NAMALWA (cell line): ENCODE measurements at places on chromosomes 7 and 10.

GRCh38 chr10:114477285-114477684, 73.0 kb upstream of the AFAP1L2 start:
- no peak for DNase-seq

- no peak for DNase-seq
Observed at GRCh38 chr7:106823631-106824030, 41.5 kb upstream of the PIK3CG start.

DNA sequence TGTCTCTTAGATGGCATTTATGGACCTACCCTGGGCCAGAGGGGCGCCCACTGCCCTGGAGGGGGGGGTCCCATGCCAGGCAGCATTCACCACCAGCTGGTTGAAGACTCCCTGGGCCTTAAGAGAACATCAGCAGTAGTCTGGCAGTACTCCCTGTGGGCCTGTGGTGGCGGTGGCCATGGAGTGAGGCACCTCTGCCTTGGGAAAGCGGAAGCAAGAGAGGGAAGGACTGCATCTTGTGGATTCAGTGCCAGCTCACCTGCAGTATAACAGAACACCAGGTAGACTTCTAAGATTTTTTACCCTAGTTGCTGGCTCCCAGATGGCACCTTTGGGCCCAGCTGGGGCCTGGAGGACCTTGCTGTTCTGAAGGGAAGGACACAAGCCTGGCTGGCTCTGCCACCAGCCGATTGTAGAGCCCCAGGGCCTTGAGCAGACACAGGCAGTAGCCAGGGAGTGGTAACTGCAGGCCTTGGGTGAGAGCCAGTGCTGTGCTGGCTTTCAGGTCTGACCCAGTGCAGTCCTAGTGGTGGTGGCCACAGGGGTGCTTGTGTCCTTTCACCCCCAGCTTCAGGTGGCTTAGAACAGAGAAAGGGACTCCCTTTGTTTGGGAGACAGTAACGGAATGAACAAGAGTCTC, 15.8 kb downstream of the PLAC9 start:
- DNase-seq = no peak

GRCh38 chr7:16421333-16422102, at the start of gene CRPPA:
Gene CRPPA, minus strand, starts transcription at chr7:16421538. Its CDS starts 216 bp downstream, at chr7:16421322.
- no peak for DNase-seq

DNA sequence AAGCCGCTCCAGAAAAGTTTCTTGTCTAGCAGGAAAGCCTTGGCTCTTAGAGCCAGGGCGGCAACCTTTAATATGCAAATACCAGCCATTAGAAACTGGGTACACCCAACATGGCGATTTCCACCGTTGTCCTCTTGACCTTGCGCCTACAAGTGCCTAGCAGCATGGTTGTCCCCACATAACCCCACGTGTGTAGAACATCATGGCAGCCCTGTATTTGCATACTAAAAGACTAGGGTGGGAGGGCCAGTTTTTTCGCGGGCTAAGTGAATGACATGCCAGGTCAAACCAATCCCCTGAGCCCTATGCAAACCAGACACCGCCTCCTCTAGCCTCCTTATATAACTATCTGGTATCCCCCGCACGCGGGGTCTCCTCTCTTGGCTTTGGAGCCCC, 58.4 kb upstream of the FZD8 start:
- no peak for DNase-seq

- DNase-seq = no peak
Observed at GRCh38 chr10:132524443-132525285, 12.9 kb upstream of the INPP5A start.

DNA sequence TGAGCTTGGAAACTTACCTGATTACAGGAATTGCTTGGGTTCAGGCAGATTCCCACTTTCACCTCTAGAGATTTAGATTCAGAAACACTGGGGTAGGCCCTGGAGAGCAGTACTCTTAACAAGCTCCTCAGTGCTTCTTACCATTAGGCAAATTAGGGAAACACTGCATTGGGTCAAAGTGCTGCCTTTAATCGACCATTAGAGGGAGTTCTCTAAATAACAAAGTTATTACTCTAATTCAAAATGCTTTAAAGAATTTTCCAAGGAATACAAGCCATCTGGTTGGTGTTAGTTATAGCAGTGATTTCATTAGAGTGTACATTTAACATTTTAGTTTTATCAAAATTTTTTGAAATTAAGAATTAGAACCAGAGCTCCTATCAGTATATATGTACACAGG, 324.5 kb downstream of the GFRA1 start:
- DNase-seq = peak; percentile 8

GRCh38 chr10:103968441-103969391, 1.8 kb downstream of the SLK start:
- DNase-seq = no peak

GRCh38 chr7:5452937-5453540, 29.4 kb upstream of the TNRC18 start:
- DNase-seq = peak; percentile 33

- DNase-seq = no peak
Observed at GRCh38 chr7:2948749-2949148, 94.9 kb downstream of the CARD11 start.

DNA sequence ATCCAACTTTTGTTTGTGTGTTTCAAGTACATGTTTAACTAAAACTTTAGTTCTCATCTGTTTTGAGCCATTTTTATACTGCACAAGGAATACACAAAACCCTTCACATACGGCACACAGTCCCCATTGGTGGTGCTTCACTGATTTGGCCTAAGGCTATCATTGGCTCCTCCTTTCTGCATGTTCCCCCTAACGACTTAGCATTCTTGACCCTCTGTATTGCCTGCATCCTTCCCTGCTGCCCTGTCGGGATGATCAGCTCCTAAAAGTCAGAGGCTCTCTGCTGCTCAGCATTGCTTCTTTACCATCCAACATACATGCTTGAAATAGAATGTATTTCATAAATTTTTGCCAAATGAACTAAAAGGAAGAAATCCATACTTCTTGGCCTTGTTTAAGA, 111.4 kb upstream of the ABCB5 start:
- no peak for DNase-seq

DNA sequence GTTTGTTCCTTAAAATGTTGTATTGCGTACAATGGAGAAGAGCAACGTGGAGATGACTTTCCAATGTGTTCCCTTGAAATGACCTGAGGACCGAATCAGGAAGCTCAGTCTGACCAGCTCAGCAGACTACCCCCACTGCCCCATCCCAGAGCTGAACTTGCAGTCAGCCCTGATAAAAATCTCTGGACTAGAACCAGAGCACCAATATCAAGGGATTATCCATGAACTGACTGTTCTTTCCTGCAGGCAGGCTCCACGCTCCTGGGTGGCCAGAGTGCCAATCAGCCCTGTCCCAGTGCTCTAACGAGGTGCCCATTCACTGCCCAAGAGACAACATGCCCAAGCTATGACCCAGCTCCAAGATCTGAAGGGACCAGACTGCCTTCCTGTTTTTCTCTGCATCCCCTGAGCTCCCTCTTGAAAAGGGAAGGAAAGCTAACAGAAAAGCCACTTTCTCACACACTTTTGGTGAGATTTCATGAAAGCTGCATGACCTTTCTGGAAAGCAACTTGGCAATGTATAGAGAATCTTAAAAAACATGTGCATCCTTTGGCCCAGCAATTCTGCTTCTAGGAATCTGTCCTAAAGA, 130.2 kb downstream of the KCNMA1 start:
- DNase-seq = no peak

- no peak for DNase-seq
Observed at GRCh38 chr7:157613575-157614322, 276.9 kb downstream of the DNAJB6 start.

- DNase-seq = no peak
Observed at GRCh38 chr10:6278519-6279120, 75.9 kb downstream of the PFKFB3 start.

DNA sequence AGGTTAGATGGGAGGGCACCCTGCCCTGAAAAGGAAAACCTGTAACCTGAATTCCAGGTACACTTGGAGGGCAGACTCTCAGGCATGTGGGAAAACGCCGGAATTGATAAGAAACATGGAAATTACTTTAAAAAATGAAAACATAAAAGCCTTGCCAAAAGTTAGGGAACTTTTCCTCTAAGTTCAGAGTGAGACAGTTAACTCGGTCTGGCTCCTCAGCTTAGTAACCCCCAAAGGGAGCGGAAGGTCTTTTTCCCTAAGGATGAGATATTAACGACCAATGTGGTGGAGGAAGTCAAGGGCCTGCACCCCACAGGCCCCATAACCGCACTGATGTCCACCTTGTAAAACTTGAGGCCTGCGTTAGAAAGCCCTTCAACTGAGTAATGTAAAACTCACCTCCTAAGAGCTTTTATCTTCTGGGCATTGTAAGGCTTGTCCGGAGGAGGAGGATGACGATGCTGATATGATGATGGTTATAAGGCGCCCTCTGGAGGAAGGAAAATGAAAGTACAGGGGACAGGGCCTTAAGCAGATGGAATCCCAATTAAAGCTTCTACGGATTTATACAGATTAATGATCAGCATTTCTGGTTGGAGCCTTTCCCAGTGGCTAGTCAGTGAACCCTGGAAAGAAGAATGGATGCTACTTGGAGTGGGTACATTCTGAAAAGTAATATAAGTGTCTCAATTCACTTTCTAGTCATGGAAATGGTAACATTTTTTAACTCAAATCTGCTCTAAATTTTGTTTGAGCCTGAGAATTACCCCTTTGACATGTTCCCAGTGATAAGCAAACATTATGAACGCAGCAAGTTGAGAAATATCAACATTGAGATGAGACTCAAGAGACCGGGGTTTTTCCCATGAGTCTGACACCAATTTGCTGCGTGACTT, 694 bp downstream of the COL1A2 start:
- DNase-seq = peak; percentile 85

DNA sequence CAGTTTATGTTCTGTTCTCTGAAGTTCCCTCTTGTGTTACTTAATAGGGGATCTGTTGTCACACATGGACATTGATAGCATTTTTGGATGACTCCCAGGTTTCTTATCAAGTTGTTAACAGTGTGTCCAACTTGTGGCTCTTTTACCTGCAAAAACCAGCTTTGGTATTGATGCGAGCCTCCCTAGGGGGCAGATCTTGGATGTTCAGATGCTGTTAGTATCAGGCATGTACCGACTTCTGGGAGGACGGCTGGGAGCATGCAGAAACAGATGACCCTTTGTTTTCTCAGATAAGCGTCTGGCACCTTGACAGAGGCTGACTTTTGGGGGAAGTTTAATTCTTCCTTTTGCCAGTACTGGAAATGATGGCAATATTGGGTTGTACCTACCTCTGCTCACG, 2.2 kb downstream of the PLPP4 start:
- DNase-seq = no peak

DNA sequence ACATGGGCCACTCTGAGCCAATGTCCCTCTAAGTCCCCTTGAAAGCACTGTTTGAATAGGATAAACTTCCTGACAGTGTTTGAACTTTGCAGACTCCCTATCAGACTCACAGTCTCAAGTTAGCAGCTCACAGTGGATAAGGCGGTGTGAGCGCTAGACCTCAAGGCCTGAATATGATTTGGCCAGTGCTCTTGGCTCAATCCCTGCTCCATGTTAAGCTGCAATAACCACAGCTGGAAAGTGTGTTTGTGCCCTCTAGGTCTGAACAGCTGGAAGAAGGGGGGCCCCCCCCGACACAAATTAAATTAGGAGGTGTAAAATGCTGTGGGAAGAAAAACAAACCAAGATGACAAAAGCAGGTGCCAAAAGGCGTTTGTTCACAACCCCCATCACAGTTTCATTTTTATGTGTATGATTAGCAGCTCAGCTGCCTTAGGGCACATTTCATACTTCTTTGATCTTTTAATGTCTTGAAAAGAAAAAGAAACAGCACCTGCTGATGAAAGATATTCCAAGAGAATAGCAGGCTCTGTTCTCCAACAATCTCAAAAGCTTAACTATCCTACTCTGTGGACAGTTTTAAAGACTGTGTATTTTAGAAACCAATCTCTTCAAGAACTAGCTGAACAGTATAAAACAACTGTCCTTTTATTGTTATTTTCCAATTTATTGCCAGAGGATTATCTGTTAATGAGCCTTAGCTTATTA, 167.6 kb downstream of the SNX13 start:
- no peak for DNase-seq

GRCh38 chr7:88109612-88110011, 110.2 kb downstream of the SRI start:
- no peak for DNase-seq

DNA sequence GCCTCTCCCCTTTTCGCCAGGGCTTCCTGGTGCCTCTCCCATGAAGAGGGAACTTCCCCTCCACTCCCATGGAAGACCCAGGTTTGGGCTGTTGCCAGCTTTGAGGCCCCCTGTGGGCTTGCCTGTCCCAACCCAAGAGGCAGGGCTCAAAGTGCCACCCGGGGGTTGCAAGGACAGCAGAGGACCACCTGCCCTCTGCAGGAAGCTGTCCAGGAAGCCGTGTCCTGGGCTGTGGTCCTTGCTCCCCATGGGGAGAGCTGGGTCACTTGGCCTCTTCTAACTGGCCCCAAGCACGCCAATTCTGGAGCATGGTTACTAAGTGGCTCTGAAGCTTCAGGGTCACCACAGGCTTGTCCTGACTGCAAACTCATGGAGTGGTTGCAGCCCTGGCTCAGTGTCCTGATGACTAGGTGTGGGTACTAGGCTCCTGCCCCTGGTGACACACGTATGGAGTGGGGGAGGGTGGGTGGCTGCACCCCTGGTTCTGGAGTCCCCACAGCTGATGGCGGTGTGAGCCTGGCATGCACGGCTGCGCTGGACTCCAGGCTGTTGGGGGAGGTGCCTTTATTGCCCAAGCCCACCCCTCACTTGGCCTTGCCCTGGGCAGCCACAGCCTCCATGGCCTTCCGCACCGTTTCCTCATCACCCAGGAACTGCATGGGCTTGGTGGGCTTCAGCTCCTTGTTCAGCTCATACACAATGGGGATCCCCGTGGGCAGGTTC, 3.0 kb downstream of the PGAM2 start:
- DNase-seq = no peak
